Activated gamma-delta T cell treated with Interleukin-2 at 50 U/mL for 16 hours (primary cell): ENCODE measurements at places on chromosomes 6 and 20.

DNA sequence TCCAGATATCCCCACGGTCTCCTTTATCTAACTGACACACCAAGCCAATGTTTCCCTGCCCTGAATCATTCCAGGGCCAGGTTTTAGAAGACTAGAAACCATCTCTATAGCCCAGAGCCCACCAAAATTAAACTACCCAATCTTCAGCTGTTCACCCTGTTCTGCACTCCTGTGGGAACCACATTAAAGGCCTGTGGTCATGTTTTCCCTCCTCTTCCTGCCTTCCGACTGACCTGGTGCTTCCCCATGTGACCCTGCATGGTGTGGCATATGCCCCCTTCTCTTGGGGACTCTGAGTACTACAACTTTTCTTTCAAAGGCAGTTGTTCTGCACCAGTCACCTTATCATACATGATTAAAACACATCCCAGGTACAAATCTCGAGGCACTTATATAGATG lies 155.0 kb downstream of the TMEM200A start:
- DNase-seq = no peak

- no peak for DNase-seq
These were observed 205.5 kb upstream of the QKI start for GRCh38 chr6:163209005-163209404.

GRCh38 chr6:79115553-79116182 lies 37.6 kb upstream of the PHIP start:
- DNase-seq = no peak

GRCh38 chr6:63724721-63725120 lies 89.1 kb downstream of the PHF3 start:
- DNase-seq = no peak

- DNase-seq = no peak
These were observed 5.9 kb upstream of the NOX3 start for GRCh38 chr6:155461556-155461955.

DNA sequence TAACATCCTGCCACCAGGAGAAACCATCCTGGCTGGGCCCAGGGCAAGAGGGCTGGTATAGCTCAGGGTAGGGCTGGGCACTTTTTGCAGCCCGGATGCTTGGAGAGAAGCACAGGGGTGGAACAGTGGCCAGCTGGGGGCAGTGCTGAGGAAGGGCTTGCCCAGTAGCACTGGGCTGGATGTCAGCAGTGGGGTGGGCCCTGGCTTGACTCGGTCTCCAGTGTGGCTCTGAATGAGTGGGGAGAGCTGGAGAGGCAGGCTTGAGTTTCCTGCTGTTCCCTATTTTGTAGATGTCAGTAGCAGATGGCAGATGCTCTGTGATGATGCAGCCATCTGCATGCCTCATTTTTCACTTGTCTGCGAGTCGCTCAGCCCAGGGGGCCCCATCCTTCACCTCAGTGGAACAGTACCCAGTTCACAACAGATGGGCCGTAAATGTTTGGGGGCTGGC lies 56.3 kb upstream of the TULP1 start:
- DNase-seq = peak; percentile 14

DNA sequence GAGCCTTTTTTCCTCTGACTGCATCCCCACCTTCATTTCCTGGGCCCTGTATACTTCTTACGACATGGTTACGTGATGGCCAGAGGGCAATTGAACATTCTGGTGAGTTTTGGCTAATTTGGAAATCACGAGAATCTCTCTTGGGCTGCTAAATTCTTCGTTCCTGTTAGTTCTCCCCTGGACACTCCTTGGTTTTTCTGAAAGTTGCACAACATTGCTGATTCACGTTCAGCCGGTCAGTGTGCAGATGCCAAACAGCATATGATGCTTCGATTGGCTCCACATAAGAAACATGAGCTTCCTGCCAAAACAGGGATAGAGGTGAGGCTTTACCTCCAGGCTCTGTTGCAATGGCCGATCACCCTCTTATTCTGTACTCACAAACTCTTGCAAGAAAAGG lies 119.4 kb upstream of the LY86 start:
- no peak for DNase-seq

DNA sequence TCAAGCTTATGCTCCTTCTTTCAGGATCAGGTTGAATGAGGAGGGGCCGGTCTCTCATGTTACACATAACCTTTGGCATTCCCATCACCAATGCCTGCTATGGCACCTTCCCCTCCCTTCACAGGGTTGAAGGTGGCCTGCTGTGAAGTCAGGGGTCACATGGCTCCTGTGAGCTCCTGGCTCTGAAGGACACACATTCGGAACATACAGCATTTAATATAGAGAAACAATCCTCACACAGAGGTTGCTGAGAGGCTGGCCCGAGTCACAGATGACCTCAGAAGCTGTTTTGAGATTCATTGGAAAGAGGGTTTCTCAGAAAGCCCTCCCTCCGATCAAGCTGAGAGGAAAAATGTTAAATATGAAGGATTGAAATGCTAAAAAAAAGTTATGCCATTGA lies 82.1 kb downstream of the PSMG4 start:
- no peak for DNase-seq

DNA sequence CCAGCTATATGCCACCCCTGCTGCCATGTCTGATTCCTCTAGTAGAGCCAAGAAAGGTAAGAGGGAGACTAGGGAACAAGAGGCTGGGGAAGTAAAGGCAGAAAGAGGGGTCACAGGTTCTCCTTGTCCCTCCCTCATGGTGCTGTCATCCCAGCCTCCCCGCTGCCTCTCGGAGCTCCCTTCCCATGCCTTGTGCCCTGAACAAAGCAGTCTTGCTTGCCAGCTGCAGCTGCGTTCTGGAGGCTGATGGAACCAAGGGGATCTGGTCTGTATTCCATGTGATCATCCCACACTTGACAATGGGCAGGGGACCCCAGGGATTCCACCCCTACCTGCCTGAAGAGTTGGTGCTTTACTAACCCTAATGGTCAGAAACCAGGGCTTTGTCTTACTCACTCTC lies 61.4 kb downstream of the DAAM2 start:
- no peak for DNase-seq

DNA sequence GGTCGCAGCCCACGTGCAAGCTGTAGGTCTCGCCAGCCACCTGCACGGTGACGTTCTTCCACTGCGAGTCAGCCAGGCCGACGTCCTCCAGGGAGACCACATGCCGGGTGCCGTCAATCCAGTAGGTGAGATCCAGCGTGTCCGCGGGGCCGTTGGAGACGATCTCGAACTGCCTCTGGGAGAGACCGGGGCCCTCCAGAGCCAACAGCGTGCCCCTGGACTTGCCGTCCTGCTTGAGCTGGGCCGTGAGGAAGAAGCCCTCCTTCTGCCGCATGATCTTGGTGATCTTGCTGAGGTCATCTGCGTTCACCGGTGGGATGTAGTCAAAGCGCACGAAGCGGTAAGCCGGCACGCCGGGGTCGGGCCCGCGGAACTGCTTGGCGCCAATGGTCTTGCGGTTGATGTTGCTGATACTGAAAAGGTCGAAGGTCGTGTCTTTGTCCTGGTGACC lies 5.1 kb downstream of the THBS2 start:
- DNase-seq = no peak
